GM12892 (cell line): ENCODE measurements at places on chromosomes 1 and 21.
A peak's percentile ranks its signal among the peaks of the same experiment; 100 is the strongest.

- DNase-seq, result no peak
Measured at GRCh38 chr21:31425138-31425537, 81.1 kb upstream of the TIAM1 start.

- DNase-seq, result no peak
Measured at GRCh38 chr1:60129911-60130310, 56.3 kb upstream of the C1orf87 start.

DNA sequence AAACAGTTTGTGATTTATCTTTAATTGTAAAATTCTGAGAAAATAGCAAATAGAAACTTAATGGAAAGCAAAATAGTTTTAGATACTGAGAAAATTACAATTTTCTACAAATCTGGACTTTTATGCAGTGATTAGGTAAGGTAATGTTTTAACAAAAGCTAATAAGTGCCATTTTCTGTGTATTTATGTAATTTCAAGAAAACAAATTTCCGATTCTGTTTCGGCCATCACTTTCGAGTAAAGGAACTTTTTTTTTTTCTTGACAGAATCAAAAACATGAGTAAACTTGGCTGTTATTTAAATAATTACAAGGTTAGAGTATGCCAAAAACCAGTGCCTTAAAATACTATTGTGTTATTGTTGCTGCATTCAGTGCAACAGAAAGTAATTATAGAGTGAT, 280.4 kb upstream of the C1orf105 start:
- no peak for DNase-seq

DNA sequence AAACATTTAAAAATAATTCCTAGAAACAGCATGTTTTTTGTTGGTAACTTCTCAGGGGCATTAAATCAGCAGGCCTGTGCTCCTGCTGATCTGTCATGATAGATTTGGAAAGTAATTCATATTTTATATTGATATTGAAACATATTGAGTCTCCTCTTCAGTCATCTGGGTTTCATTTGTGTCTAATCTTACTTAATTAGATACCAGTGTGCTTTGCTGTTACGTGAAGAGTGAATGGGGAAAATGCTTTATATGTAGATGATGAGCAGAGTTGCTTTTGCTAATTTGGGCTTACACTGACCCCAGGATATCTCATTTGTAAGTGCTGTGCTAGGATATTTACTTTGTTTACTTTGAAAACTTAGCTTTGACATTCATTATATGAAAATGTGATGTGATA, 45.9 kb downstream of the CHRM3 start:
- no peak for DNase-seq

- DNase-seq, result peak; percentile 34
Measured at GRCh38 chr1:1596493-1597274, 3.3 kb downstream of the FNDC10 start.

GRCh38 chr1:108570128-108570527, 10.2 kb downstream of the EEIG2 start:
- DNase-seq, result no peak

- no peak for DNase-seq
Measured at GRCh38 chr1:46969014-46969619, 27.8 kb upstream of the CYP4A11 start.

DNA sequence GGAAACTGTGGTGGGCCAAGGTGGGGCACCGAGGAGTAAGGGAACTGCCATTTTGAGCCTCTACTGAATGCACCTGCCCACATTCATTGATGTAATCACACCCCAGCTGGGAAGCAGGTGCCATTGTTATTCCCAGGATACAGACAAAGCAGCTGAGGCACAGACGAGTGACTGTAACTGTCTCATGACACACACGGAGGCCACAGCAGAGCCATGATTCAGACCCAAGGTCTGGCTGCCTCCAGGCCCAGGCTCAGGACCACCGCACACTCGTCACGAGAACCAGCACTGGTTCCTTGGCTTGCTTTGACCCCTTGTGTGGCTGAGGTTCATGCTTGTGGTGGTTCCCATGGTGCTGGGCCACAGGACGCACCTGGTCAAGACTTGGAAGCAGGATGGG, 45.6 kb upstream of the CLIC4 start:
- no peak for DNase-seq

DNA sequence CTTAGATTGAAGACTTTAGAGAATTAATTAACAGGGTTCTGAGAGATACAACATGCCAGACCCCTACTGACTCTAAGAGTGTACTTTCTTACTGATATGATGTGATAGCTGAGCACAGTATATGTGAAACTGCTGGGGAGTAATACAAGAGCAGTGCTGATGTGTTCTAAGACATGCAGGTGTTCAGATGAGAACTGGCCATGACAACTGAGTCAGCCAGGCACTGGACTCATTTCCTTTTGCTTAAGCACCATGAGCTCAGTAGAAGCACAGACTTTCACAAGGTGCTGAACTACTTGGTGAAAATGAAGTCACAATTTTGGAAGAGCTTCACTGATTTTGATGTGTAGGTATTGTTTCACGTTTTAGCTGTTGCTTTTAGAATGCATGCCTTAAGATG, 15.9 kb upstream of the POGZ start:
- no peak for DNase-seq

DNA sequence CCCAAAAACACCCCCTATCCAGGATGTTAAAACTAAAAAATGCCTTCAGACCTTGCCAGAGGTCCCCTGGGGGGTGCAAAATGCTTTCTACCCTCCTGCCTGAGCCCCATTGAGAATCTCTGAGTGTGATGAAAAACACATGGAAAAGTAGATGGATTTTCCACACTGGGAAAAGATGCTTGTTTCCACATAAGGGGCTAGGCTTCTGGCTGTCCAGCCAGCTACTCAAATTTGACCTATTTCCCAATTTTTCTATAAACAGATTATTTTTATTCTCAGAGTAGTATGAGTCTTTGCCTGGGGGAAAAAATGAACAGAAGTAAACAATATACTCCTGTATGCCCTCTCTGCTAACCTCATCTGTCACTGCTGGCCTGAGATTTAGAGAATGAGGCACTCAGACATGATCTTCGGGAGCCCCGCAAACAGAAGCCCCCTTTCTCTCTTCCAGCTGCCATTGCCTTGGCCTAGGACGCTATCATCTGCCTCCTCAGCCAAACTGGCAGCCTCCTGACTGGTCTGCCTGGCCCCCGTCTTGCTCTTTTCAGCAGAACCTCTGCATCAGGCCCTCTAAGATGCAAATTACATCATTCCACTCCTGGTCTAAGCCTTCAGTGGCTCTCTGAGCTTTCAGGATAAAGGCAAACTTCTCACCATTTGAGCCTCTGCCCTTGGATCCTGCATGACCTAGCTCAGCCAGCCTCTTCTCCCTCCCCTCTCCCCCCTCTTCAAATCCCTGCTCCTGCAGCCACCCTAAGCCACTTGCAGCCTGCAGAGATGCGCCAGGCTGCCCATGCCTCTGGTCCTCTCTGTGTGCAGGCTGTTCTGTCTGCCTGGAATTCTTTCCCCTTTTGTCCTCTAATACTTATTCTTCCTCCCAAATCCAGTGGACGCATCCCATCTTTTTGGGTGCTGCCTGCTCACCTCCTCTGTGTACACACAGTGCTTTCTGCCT, 39.7 kb upstream of the TMEM125 start:
- no peak for DNase-seq

- DNase-seq, result no peak
Measured at GRCh38 chr1:44481701-44482100, 76.6 kb downstream of the RNF220 start.

DNA sequence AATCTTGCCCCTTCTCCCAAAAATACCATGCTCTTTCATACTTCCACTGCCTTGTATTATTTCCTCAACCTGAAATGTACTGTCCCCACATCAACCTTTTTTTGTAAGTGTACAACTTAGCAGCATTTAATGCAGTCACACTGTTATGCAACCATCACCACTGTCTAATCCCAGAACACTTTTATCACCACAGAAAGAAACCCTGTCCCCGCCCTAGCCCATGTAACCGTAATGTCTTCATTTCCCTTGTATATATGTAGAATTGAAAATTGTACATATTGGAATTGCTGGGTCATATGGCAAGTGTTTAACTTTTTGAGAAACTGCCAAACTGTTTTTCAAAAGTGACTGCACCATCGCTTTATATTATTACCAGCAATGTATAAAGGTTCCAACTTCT, 37.4 kb downstream of the PTP4A2 start:
- DNase-seq, result no peak

DNA sequence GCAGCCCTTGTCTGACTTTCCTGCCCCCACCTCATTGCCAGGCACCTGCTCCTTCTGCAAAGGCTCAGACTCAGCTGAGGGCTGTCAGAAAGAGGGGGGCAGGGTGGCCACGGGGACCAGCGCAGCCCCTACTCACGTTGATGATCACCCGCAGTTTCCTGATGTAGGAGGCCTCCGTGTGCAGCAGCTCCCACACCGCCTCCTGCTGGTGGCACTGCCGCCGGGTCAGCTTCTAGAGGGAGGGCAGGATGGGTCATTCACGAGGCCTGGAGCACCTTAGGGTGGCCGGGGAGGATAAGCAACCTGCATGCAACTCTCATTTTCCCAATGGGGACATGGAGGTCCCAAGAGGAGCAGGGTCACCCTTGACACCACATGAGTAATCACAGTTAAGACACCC, 6.4 kb upstream of the TNFRSF25 start:
- no peak for DNase-seq

DNA sequence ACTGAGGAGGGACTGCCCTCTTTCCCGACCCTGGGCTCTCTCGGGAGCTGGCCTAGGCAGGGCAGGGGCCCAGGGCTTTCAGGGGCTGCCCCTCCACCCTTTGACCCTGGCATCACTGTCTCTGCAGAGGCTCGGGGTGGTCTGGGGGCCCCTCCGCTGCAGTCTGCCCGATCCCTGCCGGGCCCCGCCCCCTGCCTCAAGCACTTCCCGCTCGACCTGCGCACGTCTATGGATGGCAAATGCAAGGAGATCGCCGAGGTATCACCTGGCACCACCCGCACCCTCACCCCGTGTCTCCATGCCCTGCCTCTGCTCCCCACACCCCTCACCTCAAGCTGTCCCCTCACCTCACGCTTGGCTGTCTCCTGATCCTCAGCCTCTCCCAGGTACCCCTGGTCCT, 5.5 kb downstream of the AMPD2 start:
- DNase-seq, result no peak

- DNase-seq, result no peak
Measured at GRCh38 chr1:74534241-74534640, 21.8 kb upstream of the LRRC53 start.

DNA sequence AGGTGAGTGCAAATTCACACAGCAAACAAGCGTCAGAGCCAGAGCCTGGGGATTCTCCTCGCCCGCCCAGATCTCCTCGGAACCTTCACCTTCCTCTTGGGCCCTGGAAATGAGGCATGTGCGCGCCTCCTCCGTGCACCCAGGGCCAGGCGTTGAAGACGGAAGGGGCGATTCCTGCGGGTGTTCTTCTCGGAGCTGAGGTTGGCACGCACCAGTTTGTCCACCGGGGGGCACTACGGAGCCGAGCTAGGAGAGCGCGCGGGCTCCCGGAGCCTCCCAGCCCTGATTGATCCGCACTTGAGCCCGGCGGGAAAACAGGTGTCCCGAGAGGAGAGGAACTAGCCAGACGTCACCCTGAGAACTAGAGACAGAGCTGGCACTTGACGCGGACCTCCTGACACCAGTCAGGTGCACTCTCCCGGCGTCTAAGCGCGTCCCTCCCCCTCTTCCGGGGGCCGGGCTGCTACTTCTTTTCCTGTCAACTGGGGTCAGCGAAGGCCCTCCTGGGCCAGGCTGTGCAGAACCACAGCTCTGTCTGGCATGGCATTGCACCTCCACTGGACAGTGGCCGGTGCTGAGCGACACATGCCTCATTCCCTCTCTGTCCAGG, 18.3 kb upstream of the SERINC2 start:
- peak; percentile 79 for DNase-seq

DNA sequence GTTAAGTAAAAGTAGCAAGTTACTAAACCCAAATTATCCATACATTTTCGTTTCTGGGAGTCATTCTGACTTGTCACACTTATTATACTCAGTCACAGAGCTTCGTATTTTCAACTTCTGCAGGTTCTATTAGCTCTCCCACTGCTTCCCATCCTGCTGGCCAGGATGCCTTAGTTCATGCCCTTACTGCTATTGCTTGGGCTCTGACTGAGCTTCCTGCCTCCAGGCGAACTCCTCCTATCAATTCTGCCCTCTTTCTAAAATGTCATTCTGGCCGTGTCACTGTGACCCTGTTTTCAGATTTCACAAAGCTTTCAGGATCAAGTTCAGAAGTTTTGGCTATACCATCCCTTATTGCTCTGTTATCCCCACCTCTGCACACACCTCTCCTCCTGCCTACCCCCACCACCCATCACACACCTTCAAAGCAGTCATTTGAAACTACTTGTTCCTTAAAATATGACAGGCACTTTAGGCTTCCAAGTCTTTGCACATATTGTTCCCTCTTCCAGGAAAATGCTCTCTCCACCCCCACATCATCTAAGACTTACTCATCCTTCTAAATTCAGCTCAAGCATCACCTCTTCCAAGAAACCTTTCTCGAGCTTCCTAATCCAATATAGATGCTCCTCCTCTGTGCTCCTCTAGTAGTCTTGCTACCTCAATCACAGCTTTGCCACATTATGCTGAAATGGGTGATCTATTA, 278.0 kb downstream of the BRINP2 start:
- DNase-seq, result no peak

- DNase-seq, result no peak
Measured at GRCh38 chr1:200558866-200559459, 61.6 kb downstream of the KIF14 start.

DNA sequence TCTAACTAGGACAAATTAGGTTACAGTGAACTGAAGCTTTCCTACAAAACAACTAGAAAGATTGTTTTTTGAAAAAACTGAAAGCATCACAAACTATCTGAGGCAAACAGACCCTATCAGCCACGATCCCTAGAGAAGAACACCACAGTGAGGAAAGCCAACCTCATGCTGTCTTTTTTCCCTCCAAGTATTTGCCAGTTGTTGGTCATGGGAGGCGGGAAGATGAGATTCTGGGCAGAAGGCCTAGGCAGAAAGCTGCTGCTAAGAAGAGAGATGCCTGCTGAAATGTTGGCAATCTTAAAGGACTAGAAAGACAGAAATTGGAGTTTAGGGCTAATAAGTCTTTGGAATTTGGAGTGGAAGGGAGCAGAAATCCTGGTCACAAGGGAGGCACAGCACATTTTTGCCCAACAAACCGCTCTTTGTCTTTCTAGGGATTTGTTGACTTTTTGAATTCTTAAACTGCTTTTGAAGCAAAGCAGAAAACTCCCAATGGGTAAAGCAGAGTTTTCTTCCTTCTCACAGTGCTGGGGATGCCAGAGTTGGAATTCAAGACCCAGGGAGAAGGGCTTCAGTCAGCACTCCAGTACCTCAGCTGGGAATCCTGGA, 83.9 kb downstream of the MT1HL1 start:
- DNase-seq, result no peak

DNA sequence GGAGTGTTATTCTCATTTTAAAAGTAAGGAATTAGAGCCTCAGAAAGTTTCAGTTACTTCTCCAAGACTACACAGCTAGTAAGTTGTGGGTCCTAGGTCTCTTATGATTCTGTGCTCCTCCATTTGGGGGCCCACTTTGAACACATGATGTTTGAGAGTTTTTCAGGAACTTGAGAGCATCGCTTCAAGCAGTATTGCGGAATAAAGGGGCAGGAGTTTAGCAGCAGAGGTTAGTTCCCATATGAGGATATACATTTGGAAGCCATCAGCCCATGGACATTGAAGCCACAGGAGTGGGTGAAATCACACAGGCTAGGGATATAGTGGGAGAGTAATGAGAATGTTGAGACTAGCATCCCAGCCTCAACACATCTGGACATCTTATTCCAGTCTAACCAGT, 143.2 kb downstream of the RASAL2 start:
- no peak for DNase-seq
